ENCODE measurements at places on chromosomes 4 and X.

GRCh38 chrX:65587616-65588526 lies 53.3 kb upstream of the LAS1L start:
- DNase-seq, result peak; percentile 88

GRCh38 chr4:124386648-124387047 lies 325.9 kb downstream of the ANKRD50 start:
- no peak for DNase-seq

GRCh38 chr4:11404431-11404830 lies 24.3 kb downstream of the HS3ST1 start:
- no peak for DNase-seq

- no peak for DNase-seq
Observed at GRCh38 chrX:41556958-41557357, 109.8 kb downstream of the NYX start.

- DNase-seq, result no peak
Observed at GRCh38 chrX:129626026-129626425, 28.7 kb downstream of the APLN start.

DNA sequence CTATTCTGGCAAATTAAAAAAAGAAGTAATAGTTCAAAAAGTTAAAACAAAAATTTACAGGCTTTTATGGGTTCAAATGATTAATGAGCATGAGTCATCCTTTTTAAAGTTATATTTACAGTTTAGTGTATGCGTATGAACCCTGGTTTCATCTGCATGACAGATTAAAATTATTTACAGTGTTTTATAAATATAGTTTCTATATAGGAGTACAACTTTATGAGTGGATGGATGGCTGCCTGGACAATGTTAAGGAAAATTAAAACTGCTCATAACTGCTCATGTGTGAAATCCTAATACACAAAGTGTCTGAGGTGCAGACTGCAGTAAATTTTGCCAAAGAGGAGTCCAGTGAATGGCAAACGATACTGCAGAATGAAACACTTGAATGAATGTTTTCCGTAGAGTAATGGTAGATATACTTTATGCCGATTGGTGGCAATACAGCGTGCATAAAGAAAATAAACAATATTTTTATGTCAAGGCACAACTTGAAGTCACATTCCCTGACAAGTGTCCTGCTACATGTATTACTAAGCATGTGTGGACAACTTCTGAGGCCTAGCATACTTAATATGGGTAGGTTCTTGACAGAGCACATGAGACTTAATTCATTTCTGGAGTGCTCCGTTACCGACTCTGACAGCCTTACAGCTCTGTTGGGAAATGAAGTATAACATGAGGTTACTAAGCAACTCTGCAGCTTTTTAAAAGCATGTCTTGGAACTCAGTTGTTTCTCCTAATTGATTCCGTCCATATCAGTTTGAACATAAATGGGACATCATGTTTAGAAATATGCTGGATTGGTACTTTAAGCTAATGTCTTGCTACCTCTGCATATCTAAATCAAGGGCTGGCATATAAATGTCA lies 985.6 kb upstream of the PCDH7 start:
- no peak for DNase-seq

DNA sequence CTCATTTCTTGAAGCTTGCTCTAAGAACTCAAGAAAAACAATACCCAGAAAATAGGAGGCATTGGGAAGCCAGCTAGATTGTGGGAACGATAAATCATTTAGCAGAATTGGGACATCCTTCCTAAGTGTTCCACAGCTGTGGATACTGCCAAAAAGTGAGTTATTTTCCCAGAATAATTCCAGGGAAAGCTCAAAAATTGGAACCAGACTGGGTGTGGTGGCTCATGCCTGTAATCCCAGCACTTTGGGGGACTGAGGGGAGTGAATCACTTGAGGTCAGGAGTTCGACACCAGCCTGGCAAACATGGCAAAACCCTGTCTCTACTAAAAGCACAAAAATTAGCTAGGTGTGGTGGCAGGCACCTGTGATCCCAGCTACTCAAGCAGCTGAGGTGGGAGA lies 68.2 kb upstream of the GK2 start:
- no peak for DNase-seq

GRCh38 chrX:131588995-131589394 lies 45.1 kb downstream of the OR13H1 start:
- DNase-seq, result no peak

DNA sequence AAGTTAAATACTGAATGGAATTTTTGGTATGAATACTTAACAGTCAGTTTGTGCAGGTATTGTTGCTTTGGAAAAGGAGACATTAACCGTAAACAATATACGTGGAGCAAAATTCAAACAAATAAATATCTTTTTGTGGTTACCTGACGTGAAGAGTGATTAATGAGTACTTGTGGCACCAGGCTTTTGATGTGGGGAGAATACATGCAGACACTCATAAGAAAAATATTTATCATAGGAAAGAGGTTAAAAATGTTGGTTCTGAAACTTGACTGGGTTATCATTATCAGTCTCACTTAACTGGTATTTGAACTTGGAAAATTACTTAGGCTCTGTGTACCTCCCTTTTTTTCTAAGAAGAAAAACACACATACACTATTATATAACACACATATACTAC lies 136.4 kb upstream of the NDST4 start:
- no peak for DNase-seq

DNA sequence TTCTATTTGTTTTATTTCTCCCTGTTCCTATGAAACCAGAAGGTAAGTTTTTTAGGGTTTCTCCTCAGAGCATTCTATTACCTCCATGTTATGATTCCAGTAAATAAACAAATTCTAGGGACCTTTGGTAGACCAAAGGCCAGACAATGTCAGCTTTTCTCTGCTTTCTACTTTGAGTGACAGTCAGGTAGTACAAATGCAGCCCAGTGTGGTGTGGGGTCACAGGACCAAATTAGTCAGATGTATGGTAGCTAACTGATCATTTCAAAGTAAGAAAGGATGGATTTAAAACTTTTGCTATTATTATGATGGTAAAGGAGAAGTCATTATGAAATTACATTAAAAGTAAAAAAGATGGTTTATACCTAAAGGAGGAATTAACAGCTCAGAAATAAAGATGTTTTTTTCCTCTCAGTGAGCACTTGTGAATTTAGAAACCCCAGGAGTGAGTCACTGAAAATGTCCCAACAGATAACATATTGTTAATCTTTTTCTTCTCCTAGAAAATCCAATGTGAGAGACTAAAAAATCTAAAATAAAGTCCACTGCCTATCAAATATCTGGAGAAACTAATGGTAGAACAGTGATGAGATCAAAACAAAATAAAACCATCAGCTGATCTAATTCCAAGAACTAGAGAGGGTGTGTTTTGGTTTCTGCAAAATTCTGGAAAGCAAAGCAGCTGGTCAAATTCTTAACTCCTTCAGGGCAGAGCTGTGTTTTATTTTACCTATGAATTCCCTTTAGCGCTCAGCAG lies 16.6 kb upstream of the KLHL2 start:
- DNase-seq, result no peak

- DNase-seq, result no peak
Observed at GRCh38 chrX:26470941-26471340, 255.0 kb downstream of the MAGEB5 start.

DNA sequence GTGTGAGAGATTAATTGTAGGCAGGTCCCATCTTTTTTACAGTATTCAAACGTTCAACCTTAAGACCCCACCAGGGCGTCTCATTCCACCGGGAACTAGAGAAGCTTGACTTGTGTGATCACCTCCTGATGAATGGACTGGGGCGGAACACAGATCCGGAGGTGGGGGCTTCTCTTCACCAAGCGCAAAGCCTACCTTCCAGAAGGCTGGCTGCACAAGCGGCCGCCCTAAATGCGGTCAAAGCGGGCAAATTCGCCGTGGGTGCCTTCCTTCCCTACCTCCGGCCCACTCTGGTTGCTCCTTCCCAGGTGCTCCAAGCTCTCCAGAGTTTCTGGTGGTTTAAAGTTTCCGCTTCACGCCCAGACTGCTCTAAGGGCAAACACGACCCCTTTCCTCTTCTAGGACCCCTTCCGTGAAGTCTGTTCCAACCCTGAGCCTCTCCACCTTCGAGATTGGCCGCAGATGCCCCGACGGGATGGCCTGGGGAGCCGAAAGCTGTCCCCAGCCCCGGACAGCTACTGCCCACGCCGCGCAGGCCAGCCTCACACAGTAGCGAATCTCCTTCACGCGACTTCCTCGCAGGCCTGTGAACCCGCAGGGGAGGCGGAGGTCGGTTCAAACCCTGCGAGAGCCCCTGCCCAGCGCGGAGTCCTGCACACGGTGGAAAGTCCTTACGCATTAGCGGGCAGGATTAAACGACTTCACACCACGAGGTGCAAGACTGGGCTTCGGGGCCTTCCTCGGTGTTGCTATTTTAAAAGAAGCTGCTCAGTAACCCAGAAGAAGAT lies 1.6 kb upstream of the WWC2 start:
- DNase-seq, result no peak

DNA sequence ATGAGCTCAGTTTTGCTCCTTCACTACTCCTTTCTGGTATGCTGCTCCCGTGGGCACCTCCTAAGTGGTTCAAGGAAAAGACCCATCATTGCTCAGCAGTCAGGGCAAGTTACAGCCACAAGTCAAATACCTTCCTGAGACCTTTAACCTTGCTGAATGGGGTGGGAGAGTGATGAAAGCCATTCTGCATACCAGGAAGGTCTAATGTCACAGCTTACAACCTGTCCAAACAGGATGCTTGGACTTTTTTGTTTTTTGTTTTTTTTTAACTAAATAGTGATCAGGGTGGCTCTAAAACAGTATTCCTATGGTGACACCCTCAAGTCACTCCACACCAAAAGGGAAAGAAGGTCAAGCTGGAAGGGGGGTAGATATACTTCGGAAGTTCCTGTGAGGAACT lies 93.1 kb downstream of the GPC3 start:
- DNase-seq, result no peak

DNA sequence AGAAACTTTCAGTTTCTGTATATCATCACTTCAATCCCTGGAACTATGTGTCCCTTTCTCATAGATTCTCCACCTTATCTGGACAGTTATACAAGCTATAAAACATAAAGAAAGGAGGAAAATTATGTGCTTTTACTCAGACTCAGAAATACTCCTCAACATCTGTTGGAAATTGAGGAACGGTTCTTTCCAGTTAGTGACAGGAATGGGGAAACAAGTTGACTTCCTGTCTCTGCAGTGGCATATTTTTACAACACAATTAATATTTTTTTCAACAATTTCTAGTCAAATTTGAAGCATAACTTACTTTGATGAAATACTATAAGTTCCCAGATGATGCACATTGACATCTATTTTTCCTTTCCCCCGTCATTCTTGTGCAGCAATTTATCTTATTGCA lies 27.9 kb downstream of the ABHD18 start:
- DNase-seq, result no peak

- no peak for DNase-seq
Observed at GRCh38 chr4:36651253-36651652, 369.8 kb downstream of the DTHD1 start.

DNA sequence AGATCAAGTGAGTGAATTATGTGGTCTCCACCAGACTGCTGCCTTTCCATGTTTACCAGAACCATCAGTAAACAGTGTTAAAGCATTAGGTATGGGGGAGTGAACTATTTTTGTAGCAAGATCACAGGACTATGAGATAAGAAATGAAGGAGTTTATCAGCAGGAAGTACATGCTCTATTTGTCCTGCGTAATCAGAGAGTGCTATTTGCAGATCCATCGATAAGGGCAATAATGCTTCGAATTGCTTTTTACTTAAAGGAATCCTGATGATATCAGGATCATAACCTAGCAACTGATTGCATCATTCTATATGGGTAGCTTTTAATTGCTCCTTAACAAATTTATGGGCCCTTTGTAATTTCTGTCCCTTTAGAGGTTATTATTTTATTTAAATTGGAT lies 57.1 kb downstream of the RBM46 start:
- DNase-seq, result no peak

DNA sequence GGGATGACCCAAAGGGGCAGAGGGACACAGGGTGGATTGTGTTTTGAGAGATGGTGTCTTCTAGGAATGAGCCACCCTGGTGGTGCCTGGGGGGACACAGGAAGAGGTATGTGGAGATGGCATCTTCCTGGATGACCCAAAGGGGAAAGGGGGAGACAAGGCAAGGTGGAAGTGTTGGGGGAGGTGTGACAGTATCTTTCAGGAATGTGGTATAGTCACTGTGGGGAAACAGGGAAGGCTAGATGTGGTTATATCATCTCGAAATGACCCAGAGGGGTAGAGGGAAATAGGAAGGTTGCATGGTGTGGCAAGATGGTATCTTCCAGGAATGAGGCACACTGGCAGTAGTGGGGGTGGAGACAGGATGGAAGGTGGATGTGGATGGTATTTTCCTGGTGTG lies 62.9 kb downstream of the MAOA start:
- DNase-seq, result no peak

DNA sequence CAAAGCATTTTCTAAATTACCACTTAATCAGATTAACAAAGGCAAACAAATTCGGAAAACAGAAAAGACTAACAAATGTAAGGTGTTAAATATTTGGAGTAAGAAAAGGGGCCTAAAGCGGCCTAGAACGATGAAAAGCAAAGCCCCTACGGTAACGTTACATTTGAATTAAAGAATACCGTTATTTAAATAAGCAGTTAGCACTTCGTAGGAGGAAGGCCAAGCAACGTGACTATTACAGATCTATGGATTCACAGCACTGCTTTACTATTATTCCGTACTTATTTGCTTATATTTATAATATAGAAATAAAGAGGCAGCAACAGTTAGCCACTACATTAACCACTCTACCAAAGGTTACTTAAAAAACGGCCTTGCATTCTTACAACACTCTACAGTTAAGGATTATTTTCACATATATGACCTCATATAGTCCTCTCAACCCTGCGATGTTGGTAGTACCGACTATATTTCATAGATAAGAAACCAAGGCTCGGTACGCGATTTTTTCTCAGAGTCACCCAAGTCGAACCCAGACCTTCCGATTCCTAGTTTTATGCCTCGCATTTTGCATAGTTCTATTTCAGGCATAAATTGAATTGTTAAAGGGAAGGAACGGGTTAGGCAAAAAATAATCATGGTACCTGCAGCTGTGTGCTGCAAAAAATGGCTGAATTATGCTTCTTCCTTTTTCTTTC lies 2.9 kb downstream of the KLHL15 start:
- no peak for DNase-seq

DNA sequence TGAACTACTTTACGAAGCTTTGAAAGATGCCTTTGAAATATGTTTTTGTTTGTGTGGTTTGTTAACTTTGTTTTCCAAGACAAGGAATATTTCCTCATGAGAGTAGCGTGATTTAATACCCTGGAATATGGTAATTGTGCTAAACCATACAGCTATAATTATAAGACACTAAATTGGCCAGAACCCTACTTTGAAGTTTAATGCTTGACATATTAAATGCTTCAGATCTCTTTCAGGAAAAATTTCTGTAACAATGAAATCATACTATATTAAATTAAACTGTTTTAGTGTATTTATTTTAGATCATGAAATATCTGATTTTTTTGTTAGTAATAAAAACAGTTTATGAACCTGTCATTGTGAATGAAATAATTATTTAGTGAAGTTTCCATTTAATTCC lies 63.5 kb downstream of the DCLK2 start:
- DNase-seq, result no peak

GRCh38 chrX:16100673-16101072 lies 22.7 kb upstream of the GRPR start:
- DNase-seq, result no peak

- no peak for DNase-seq
Observed at GRCh38 chrX:153244767-153245166, 65.7 kb downstream of the MAGEA1 start.

- DNase-seq, result no peak
Observed at GRCh38 chr4:7771056-7771455, 168.6 kb downstream of the AFAP1 start.

Measured in vagina (tissue), 2 donors.